Body of pancreas (tissue), 4 donors: ENCODE measurements at places on chromosomes 13 and 19. TPM values are rescaled to one million over a fixed set of nuclear protein-coding genes. Genes with fewer than 3 reads are reported as not detected.

DNA sequence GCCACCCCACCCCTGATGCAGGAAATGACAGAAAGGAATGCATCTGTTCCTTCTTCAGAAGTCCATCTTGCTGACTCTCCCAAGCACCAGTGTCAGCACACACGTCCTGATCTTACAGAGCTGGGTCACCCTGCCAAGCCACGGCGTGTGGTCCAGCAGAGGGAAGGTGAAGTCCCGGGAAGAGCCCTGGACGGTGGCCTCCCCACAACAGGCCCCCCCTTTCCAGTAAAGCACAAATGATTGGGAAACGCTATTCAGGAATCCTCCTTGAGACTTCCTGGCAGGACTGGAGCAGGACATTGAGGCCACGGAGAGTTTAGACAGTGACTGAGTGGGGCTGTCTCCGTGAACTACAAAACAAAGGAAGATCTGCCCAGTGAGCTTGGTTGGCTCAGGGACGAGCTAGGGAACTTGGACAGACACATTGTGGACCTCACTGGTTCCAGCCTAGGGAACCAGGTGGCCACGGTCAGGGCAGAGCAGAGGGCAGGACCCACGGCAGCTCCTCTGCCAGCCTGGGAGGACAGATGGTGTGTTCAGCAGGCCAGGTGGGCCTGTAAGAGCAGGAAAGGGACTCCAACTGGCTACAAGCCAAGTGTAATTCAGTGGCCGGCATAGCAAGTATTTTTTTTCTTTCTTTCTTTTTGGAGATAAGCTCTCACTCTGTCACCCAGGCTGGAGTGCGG lies 41.7 kb downstream of the ELL start:
- peak; percentile 52 for DNase-seq

The SULT2B1 gene
- total RNA-seq: not detected

GRCh38 chr13:37011002-37011401 lies 10.4 kb downstream of the EXOSC8 start:
- no peak for DNase-seq

- DNase-seq: peak; percentile 10
Observed at GRCh38 chr13:113989585-113990300, 15.9 kb upstream of the C13orf46 start.

DNA sequence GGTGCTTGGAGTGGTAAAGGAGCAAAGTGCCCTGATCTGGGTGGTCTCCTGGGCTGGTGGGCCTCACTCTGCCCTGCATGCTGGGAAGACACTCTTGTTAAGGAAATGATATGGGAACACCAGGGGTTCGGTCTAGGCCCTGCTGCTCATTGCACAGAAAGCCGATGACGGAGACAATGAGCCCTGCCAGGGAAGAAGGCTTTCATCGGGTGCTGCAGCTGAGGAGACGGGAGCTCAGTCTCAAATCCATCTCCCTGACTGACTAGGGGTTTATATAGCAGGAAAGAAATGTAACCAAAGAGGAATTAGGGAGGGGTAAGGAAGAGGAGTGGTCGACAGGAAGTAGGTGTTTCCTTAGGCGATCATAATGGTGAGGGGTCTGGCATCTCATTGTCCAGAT lies 253.4 kb downstream of the TEX29 start:
- no peak for DNase-seq

DNA sequence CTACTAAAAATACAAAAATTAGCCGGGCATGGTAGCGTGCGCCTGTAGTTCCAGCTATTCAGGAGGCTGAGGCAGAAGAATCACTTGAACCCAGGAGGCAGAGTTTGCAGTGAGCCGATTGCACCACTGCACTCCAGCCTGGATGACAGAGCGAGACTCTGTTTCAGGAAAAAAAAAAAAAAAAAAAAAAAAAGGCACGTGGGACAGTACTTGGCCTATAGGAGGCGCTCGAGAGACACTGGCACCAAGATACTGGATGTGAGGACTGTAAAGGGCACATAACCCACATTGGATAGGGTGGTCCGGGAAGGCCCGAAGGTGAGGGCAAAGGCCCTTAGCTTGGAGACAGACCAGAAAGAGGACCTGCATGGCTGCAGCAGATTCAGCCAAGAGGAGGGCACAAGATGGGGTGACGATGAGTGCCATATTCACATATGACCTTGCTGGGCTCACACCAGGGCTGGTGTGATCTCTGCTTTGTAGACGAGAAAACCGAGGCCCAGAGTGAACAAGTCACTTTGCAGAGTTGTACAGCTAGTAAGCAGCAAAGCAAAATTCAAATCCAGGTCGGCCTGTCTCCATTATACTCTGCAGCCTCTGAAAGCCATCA lies 89.4 kb downstream of the DPF1 start:
- DNase-seq: peak; percentile 35

The RFXAP gene
- 7.0 TPM for total RNA-seq

DNA sequence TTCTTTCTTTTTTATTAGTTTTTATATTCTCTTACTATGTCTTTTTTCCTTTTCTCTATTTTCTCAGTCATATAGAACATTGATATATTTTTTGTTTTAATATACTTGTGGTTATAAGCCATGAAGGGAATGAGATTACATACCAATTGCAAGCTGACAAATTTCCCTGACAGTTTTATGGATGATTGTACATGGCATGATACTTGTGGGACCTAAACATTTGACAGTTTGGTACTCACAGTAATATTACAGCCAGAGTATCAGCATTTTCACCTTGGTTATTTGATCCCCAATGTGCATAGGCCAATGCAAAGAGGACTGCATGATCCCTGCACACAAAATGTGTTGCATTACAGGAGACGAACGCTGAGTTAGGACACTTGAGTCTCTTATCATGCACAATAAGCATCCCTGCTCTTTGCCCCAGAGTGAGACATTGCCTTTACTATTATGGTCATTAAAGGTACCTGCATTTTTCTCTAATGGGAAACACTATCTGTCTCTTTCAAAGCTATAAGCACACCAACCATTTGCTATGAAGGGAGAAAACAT lies 713.4 kb upstream of the PCDH20 start:
- DNase-seq: no peak

GRCh38 chr19:43476606-43477005 lies 11.2 kb upstream of the LYPD3 start:
- DNase-seq: no peak

GRCh38 chr19:31226151-31226935 lies 122.9 kb downstream of the TSHZ3 start:
- DNase-seq: no peak

The GPR12 gene
- total RNA-seq: not detected

DNA sequence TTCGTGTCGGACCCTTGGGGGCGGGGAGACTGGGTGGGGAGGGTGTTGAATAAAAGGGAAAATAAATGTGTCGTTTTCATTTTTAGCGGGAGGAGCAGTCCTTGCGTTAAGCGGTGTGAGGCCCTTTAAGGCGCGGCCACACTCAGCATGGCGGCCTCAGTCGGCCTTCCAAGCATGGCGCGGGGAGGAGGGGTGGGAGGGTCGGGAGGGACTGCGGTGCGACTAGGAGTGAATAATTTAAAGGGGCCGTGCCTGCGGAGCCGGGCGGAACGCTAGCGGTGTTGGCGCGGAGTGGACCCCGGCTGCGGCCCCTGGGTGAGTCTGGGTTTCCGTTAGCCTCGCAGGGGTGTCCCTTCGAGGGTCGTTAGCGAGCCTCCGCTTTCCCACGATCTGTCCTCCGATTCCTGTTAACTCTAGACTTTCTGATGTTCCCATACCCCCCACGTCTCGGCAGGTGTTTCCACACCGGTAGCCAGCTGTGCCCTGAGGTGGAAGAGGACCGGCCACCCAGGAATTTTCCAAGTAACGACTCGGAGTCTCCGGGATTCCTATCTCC lies 1.5 kb upstream of the PNPLA6 start:
- peak; percentile 90 for DNase-seq

- DNase-seq: no peak
Observed at GRCh38 chr13:72541674-72542073, 185.8 kb downstream of the MZT1 start.

The SLC10A2 gene
- not detected for total RNA-seq

The ISYNA1 gene
- total RNA-seq: 52.7 TPM

- DNase-seq: no peak
Observed at GRCh38 chr13:33956346-33956745, 138.4 kb downstream of the RFC3 start.

GRCh38 chr19:6091771-6092291 lies 18.5 kb downstream of the RFX2 start:
- DNase-seq: no peak

- DNase-seq: no peak
Observed at GRCh38 chr13:39688699-39689405, 33.4 kb downstream of the COG6 start.

The PRSS57 gene
- total RNA-seq: not detected

DNA sequence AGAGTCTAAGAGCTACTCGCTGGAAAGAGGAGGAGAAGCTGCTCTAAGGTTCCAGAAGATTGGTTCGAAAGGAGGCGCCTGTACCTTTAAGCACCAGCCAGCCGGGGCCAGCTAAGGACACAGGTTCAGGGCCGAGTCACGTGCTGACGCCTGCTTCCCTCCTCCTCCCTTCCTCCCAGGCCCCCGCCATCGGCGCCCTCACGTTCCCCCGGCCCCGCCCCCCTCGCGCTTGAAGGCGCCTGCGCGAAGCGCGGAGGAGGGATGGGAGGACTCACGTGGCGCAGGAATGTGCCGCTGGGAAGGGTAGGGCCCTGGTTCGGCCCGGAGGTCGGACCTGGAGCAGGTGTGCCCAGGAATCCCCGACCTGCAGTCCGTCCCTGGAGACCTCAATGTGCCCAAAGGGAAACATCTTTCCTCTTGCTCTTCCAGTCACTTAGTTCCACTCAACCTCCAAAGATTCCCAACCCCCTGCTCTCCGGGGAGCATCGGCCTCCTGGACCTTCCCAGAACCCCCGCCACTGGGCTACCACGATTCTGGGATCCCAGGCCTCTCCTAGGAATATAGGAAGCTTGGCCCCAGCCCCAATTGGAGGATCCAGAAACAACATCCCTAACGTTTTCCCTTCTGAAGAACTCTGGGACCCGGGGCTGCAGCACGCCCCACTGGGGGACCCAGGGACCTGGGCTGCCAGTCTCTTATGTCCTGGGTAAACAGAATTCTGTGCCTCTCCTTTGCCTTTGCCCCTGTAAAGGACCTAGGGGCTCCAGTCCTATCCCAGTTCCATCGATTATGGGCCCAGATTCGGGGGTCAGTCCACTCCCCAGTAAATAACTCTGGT lies 2.5 kb downstream of the DBP start:
- DNase-seq: peak; percentile 98

GRCh38 chr19:33248553-33248953 lies 22.9 kb upstream of the SLC7A10 start:
- DNase-seq: no peak

DNA sequence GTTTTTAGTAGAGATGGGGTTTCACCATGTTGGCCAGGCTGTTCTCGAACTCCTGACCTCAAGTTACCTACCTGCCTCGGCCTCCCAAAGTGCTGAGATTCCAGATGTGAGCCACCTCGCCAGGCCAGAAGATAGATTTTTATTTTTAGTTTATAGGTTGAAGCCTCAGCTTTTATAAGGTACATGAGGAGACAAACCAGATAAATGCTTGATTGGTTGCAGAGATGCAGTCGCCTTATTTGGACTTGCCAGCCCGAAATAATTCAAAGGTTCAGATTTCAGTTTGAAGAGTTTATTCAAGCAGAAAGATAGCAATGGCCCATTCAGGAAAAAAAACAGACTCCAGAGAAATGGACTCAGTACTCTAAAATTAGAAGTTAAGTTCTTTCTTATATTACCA lies 3.1 kb downstream of the ZNF69 start:
- no peak for DNase-seq

The SYDE1 gene
- total RNA-seq: 9.9 TPM

- DNase-seq: no peak
Observed at GRCh38 chr13:28557725-28558520, 63.0 kb upstream of the FLT1 start.

GRCh38 chr13:46572752-46573431 lies 19.9 kb downstream of the LRCH1 start:
- DNase-seq: no peak

DNA sequence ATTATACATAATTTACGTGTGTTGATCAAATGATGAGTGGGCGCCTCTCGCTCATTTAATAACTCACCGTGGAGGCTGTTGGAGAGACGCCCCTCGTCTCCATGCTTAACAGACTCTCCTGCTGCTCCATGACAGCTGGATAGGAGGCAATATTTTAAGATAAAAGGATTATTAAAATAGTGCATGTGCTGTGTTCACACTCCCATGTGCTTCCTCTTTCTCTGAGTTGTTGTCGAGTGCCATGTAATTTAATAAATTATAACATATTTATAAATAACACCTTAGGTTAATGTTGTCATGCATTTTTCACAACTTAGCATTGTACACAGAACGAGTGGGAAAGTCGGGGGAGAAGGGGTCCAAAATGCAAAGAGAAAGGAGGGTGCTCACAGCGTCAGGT lies 161.4 kb upstream of the TSHZ3 start:
- DNase-seq: no peak

DNA sequence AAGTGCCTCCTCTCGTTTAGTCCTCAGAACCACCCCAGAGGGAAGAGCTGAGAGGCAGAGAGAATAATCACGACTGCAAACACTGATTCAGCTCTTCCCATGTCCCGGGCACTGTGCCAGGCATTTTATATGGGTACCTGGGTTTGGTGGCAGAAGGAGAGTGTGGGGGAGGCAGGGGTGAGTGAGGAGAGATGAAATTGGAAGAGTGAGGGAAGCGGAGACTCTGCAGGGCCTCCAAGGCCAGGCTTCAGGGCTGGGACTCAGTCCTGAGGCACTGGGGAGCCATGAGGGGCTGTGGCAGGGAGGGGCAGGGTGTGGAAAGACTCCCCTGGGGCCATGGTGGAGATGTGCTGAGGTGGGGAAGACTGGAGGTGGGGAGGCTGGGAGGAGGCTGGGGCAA lies 8.7 kb downstream of the SYNGR4 start:
- peak; percentile 62 for DNase-seq

The DPF1 gene
- not detected for total RNA-seq

The FOXA3 gene
- total RNA-seq: 3.0 TPM

DNA sequence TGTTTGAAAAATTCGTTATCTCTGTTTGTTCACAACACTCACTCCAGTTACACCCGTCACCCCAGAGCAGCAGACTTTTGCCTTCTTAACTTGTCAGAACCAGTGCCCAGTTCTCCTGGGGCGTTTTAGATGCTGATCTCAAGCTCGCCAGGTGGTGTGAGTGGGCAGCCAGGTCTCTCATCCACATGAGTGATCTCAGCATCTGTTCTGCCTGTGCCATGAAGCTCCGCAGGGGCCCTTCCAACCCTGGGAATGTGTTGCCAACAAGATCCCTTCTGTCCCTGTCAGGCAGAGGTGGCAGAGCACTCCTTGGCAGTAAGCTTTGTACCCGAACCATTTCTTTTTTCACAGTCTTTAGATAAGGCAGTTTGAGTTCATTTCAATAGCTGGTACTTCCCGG lies 896.5 kb downstream of the UQCRFS1 start:
- no peak for DNase-seq

DNA sequence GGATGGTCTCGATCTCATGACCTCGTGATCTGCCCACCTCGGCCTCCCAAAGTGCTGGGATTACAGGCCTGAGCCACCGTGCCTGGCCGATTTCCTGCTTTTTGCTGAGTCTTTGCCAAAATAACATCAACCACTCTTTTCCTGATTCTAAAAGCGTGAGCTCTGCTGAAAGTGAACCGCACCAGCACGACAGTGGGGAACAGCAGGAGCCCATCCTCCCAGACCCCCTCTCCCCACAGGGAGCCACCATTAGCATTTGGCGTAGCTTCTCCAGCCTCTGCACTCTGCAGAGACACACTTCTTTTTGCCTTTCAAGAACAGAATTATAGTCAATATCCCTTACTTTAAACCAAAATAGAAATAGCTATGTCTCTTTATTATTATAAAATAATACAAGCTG lies 41.3 kb downstream of the MYH14 start:
- no peak for DNase-seq

GRCh38 chr13:99374994-99375737 lies 68.0 kb upstream of the GPR183 start:
- DNase-seq: no peak

- peak; percentile 99 for DNase-seq
Observed at GRCh38 chr19:19821366-19821951, at the start of gene ZNF506. Gene ZNF506 (minus strand): TSS chr19:19821750. CDS start chr19:19821603, 147 bp downstream.
